Aorta (tissue), 5 donors: ENCODE measurements at places on chromosomes 5 and 9. TPM values are rescaled to one million over a fixed set of nuclear protein-coding genes. Genes with fewer than 3 reads are reported as not detected.

DNA sequence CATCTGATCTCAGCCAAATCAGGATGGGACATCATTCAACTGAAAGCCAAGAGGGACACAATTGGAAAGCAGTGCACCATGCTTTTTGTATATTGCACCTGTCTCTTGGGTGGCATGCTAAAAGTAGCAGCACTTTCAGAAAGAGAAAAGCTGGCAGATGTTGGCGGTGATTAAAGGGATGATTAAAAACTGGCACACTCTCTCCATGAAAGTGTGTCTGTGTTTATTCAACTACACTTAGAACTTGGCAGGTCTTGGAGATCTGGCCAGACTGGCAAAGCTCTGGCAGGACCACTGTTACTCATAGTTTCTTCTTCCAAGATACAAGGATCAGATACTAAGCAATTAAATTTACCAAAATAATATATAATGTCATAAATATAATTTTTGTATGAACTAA is 112.9 kb upstream of the ELAVL2 start:
- DNase-seq, result no peak

- no peak for DNase-seq
These were observed 278.9 kb downstream of the NR3C1 start for GRCh38 chr5:143124593-143124992.

DNA sequence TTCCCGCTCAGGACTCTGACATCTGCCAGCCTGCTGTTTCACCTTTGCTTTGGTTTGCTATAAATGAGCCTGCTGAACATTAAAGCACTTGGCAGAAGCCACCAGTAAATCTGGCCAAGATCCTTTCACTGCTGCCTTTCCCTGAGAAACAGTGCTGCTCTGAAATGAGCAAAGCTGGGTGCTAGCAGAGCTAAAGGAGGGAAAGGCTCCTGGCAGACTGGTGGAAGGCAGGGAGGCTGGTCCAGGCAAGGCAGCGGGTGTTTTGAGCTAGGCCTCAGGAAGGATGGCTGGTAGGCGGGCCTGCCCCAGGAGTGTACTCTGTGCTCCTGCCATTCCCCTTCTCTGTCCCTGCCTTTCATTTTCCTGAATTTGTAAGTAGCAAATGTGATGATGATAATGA is 52.5 kb upstream of the PTGS1 start:
- DNase-seq, result no peak

- no peak for DNase-seq
These were observed 144.9 kb downstream of the PRKACG start for GRCh38 chr9:68869022-68869421.

- DNase-seq, result no peak
These were observed 77.9 kb upstream of the PIK3R1 start for GRCh38 chr5:68137511-68138140.

DNA sequence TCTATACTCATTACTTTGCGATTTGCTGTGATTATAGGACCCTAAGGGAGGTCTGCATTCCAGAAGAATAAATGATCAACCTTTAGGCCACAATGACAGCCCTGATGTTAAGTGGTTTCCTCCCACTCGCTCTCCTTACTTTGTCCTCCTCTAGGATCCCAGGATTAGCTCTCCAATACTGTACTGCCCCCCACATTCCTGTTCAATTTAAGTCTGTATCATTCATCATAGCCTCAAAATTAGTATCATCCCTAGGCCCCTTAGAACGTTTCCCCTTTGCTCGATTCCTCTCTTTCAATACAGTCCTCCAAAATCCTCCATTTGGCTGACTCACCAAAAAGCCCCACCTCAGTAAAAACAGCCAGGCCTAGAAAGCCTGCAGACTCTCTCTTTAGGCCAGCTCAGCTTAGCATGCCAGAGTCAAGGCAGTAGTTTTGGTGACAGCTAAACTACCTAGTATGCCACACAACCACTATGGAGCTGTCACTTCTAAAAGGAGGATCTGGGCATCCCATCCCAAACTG is 24.4 kb downstream of the RNF145 start:
- DNase-seq, result no peak

DNA sequence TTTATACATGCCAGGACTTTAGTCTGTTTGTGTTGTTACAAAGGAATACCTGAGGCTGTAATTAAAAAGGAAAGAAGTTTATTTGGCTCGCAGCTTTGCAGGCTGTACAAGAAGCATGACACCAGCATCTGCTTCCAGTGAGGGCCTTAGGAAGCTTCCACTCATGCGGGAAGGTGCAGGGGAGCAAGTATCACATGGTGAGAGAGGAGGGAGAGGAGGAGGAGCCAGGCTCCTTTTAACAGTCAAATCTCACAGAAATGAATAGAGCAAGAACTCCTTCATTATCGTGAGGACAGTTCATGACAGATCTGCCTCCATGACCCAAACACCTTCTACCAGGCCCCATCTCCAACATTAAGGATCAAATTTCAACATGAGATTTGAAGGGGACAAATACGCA is 18.7 kb upstream of the C5orf46 start:
- no peak for DNase-seq

GRCh38 chr5:33659526-33660169 is 218.9 kb downstream of the TARS1 start:
- DNase-seq, result no peak

DNA sequence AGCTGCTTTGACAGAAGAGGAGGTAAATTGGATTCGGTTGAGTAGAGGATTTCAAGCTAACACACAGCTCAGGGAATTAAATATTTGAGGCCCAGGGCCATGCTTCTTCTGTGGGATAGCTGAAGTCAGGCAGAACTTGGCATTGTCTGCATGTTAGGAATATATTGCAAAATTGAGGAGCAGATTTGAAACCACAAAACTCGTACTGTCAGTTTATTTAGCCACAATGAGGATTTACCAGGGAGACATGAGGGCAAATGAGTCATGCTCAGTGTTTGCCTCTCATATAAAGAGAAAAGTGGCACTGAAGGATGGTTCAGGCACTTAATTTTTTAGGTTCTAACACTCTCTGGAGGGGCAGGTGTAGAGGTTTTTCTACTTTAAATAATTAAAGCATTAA is 83.0 kb upstream of the PRLR start:
- no peak for DNase-seq

The EPB41L4B gene
- polyA plus RNA-seq, result 0.74 TPM

The ENTPD2 gene
- not detected for polyA plus RNA-seq

The PCDHA9 gene
- polyA plus RNA-seq, result not detected
